ENCODE measurements at places on chromosomes 7 and 10. TPM values are rescaled to one million over a fixed set of nuclear protein-coding genes. Genes with fewer than 3 reads are reported as not detected.

EVX1 gene
- not detected for total RNA-seq

CNTNAP2 gene
- 0.44 TPM for total RNA-seq

DNA sequence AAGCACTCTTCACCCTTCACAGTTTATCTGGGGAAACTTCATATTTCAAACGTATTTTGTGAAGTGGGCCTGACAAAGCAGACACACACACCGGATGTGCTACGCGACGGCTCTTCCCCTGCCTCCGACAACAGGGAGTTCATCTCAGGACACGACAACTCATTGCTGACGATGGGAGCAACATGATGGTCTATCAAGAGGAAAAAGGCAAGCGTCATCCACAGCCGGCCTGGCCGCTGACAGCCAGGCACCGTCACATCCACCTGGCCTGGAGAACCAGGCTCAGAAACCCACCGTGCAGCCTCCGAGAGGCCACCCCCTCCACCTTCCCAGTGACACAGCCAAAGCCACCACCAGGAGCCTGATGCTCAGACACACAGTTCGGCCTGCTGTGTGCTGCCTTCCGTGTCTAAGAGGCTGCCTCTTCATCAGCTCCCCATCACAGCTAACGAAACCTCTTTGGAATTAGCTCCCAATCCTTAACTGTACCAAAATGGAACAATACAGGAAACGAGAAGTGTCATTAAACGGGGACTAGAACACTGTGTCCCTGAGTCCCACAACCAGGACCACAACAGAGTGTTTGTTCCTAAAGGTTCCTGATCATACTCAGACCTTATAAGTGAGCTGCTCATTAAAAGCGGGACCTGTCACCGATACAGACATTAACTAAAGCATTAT, 76.7 kb downstream of the SFMBT2 start:
- peak; percentile 54 for DNase-seq

- DNase-seq = peak; percentile 39
These were observed 82.5 kb downstream of the GALNT11 start for GRCh38 chr7:152107945-152108344.

GRCh38 chr7:30921540-30922401, 10.1 kb downstream of the AQP1 start:
- DNase-seq = peak; percentile 20

- DNase-seq = no peak
These were observed 10.0 kb downstream of the ZNF316 start for GRCh38 chr7:6647080-6647479.

GRCh38 chr7:149817301-149817771, 20.8 kb upstream of the ZNF862 start:
- DNase-seq = no peak

DNA sequence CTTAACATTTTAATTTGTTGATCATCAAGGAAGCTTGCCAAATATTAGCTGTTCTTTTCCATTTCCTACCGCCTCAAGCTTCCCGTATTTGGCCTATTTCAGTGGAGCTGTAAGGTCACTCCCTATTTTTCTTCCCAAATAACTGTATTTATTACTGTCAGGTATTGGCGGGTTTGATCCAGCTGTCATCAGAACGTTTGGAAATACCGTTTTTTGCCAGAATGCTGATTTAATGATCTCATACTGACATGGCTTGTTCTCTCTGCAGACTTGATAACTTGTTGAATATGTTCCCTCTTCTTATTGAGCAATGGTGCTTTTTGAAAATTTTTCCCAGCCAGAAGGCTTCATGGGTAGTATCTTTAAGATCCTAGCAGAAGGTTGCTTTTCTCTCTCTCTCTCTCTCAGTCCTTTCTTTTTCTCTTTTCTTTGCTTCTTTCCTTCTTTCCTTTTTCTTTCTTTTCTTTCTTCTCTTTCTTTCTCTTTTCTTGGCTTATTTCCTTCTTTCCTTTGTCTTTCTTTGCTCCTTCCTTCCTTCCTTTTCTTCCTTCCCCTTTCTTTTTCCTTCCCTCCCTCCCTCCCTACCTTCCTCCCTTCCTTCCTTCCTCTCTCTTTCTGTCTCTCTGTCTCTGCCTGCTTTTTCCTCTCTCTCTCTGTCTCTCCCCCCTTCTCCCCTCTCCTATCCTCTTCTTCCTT, 42.1 kb downstream of the CUX1 start:
- DNase-seq = no peak

- no peak for DNase-seq
These were observed 28.3 kb downstream of the NRP1 start for GRCh38 chr10:33306126-33306525.

DNA sequence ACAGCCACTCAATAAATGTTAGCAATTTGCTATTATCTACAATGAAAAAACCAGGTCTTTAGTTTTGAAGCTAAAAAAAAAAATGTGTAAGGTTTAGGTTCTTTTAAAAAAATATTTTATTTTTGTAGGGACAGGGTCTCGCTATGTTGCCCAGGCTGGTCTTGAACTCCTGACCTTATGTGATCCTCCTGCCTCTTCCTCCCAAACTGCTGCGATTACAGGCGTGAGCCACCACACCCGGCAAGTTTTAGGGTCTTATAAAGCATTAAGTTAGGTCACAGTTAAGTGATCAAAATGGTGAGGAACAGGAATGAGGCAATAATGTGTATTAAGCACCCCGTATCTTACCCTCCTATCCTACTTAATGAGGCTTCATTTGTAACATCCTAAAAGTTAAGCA, 774 bp downstream of the SEM1 start:
- no peak for DNase-seq

GRCh38 chr10:4074545-4075407, 289.8 kb upstream of the KLF6 start:
- no peak for DNase-seq

DNA sequence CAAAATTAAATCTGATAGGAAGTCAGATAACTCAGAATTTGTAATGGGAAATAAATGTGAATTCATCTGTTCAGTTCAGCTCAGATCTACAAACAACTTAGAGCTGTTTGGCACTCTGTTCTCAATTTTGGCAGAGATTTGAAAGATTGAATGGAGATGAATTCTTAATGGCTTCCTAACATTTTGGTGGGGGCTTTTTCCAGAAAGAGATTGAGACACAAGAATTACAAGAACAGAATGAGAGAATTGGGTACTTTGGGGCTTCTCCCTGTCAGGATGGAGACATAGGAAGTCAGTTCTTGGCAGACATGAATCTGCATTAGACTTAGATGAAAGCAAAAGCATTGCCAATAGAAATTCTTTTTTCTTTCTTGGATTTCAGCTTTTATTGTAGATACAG, 39.0 kb upstream of the PTPRZ1 start:
- DNase-seq = no peak

DNA sequence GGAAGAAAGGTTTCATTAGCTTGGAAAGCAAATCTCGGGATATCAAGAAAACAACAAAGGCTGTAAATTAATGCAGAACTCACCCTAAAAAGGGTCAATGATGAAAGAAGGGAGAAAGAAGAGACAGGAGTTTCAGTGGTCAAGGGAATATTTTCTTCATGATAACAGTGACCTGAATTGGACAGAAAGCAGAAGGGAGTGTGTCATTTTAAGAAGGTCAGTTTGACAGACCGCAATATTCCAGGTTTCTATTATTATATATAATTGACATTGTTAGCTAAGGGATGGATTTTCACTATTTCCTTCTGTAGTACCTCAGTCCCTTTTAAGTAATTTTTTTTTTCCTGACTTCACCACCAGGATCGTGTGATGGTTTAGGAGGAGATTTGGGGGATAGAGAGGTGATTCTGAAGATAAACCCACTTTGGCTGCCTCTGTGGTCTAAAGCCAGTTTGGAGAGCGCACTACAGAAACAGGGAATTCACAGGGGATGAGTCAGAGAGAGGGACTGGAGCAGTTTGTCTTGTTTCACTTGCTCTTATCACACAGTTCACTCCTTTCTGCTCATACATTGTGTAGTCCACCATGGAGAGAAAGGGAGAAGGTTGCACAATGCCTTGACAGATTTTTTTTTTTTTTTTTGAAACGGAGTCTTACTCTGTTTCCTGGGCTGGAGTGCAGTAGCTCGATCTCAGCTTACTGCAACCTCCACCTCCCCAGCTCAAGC, 417.9 kb downstream of the AUTS2 start:
- DNase-seq = no peak

GRCh38 chr7:130960208-130960988, 226.4 kb upstream of the KLF14 start:
- DNase-seq = no peak

- DNase-seq = no peak
These were observed 78.6 kb downstream of the MAD1L1 start for GRCh38 chr7:2154121-2154520.

All from upper lobe of left lung (tissue), 6 donors.